ENCODE measurements at places on chromosomes 11 and 22. TPM values are rescaled to one million over a fixed set of nuclear protein-coding genes. Genes with fewer than 3 reads are reported as not detected.
A peak's percentile ranks its signal among the peaks of the same experiment; 100 is the strongest.

GRCh38 chr11:132683602-132684001, 848.7 kb downstream of the OPCML start:
- DNase-seq = peak; percentile 2

DNA sequence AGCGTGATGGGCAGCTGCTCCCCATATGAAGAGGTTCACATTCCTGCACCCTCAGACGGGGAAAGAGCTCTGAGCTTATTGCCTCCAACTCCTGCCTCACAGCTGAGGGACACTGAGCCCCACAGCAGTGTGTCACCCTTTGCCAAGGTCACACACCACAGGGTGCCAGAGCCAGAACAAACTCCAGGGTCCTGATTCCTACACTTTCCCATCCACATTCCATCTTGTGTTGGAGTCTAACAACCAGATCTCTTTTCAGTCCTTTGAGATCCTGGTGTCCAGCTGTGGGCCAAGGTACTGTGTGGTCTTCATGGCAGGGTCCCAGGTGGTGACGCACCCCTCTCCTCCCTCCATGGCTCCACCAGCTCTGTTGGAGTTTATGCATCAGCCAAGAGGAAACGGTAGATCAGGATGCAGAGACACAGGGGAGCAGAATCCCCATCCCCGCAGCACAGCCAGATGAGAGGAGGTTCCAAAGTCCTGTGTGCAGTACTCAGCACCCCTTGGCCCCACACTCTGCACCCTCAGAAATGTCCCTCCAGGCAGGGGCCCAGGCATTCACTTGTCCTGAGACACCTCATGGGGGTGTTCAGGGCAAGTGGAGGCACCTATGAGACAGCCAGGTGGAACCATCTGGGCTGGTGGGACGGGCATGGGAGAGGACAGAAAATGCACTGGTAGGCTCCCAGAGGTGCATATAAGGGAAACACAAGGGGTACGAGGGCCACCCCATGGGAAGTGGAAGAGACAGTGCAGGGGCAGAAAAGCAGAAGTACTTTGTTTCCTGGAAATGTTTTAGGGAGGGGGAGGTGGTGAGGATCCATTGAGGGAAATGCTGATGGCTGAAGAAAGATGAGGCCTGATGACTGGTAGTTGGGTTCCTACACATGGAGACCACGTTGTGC, 32.6 kb upstream of the GNAZ start:
- no peak for DNase-seq

GRCh38 chr11:133047771-133048115, 484.6 kb downstream of the OPCML start:
- no peak for DNase-seq

- no peak for DNase-seq
Measured at GRCh38 chr11:64597671-64598101, 6.7 kb downstream of the SLC22A12 start.

- no peak for DNase-seq
Measured at GRCh38 chr11:110859998-110860397, 147.8 kb upstream of the ARHGAP20 start.

DNA sequence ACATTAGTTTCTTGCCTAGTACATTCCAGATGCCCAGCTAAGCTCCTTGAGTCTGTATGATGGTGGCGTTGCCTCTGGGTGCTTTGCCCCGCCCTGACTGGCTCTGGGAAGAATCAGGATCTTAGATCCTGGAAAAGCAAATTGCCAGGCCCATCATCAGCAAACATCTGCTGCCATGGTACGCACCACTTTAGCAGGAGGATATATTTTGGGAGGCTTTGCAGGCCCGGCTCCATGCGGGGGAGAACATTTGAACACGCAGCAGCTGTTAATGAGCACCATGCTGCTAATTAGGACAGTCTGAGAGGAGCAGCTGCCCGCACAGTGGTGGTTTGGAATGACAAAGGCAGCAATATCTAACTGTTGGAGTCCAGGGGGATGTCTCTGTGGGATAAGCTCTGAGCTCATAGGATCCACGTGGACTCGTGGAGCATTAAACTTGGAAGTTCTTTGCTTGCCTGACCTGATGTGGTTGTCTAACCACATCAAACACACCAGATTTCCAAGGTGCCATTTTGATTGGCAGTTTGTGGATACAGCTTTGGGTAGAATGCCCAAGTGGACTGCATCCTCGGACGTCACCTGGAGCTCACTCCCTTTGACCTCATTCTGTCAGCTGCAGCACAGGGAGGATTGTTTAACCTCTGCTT, 217.0 kb upstream of the ZBED5 start:
- no peak for DNase-seq

DNA sequence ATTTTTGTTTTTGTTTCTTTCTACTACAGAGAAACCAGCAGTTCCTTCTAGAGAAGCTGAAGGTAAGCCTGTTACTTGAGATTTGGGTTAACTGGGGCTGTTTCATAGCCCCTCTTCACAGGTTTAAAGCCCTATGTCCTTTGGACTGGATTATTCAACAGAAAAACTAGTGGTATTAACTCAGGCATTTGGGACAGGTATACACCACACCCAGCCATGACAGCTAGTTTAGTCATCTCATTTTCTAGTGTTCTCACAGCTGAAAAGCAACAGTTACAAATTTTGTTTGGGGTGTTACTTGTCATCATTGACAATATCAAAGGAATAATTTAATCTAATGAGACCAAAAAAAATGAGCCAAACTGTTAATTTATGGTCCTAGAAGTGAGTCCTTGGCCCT, 14.0 kb downstream of the LAYN start:
- peak; percentile 38 for DNase-seq

DNA sequence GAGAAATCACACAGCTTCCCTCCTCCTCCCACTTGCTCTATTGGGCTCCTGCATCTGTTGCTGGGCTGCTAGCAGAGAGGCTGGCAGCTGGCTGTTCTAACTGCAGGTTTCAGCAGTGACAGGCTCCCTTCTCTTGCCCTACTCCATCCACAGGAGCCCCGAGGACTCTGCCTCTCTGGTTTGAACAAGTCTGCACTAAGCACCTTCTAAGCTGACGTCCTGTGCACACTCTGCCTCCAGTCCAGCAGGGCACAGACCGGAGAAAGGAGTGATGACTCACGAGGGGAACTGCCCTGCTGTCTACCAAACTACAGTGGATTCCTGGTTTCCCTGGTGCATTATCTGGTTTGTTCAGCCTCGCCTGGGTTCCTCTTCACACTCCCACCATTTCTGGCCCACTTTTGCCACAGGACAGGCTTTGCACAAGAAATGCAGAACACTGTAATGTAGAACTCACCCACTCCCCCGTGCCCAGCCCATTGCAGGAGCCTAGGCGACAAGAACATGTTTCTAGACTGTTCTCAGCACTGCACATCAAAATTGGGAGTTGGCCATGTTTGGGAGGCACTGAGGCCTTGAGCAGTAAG, 26.0 kb downstream of the IL10RA start:
- peak; percentile 49 for DNase-seq

- DNase-seq = no peak
Measured at GRCh38 chr22:31308181-31308580, 15.9 kb upstream of the PIK3IP1 start.

DNA sequence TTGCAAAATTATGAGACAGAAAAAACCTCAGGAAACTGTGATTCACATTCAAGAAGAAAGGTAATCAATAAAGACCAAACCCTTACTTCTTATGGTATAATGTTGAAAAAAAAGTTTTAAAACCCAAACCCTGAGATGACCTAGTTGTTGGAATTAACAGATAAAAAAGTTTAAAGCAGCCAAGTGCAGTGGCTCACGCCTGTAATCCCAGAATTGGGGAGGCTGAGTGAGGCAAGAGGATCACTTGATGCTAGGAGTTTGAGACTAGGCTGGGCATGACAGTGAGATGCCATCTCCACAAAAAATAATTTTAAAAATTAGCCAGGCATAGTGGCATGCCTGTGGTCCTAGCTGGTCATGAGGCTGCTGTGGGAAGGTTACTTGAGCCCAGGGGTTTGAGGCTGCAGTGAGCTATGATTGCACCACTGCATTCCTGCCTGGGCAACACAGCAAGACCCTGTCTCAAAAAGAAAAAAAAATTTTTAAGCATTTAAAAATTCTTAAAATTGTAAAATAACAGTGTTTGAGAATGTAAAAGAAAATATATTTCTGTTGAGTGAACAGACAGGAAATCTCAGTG, 85.1 kb downstream of the EFCAB6 start:
- DNase-seq = no peak

DNA sequence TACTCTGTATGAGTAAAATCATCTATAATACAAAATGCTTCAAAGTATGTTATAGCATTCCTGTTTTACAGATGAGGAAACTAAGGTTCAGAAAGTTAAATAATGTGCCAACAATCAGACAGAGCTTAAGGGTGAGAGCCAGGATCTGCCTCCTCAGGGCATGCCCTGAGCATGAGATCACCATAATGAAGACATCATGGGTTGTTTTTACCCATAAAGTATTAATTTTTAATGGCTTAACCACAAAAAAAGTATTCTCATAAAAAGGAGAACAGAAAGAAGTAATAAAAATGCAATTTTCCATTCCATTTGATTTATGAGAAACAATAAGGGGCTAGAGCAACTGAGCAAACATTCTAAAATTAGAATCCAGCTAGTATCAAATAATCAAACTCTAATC, 534.3 kb upstream of the ARHGAP42 start:
- no peak for DNase-seq

DNA sequence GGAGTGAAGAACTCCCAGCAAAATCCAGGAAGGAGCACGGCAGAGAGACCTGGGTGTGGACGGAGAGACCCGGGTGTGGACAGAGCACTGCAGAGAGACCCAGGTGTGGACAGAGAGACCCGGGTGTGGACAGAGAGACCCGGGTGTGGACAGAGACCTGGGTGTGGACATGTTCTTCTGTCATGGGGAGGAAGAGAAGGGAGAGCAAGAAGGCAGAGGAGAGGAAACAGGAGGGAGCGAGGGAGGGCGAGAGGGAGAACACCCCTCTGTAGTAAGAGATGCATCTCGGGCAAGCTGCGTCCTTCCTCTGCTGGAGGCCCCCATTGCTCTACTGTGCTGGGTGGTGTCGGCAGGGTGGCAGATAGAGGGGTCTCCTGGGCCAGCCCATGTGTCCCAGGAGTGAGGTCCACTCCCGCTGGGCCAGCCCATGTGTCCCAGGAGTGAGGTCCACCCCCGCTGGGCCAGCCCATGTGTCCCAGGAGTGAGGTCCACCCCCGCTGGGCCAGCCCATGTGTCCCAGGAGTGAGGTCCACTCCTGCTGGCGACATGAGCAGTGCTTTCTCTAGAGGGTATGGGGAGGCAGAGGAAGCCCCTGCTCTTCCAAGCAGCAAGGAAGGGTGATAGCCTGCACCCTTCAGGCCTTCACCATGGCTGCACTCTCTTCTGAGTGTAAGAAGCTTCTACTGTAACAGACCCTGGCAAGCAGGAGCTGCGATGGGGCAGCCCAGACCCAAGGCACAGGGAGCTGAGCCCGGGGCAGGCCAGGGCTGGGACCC, 934.2 kb downstream of the BRD1 start:
- DNase-seq = no peak

- DNase-seq = no peak
Measured at GRCh38 chr11:93623179-93623578, 38.3 kb upstream of the CEP295 start.

- peak; percentile 96 for DNase-seq
Measured at GRCh38 chr11:57778318-57779037, 16.9 kb downstream of the CTNND1 start.

DNA sequence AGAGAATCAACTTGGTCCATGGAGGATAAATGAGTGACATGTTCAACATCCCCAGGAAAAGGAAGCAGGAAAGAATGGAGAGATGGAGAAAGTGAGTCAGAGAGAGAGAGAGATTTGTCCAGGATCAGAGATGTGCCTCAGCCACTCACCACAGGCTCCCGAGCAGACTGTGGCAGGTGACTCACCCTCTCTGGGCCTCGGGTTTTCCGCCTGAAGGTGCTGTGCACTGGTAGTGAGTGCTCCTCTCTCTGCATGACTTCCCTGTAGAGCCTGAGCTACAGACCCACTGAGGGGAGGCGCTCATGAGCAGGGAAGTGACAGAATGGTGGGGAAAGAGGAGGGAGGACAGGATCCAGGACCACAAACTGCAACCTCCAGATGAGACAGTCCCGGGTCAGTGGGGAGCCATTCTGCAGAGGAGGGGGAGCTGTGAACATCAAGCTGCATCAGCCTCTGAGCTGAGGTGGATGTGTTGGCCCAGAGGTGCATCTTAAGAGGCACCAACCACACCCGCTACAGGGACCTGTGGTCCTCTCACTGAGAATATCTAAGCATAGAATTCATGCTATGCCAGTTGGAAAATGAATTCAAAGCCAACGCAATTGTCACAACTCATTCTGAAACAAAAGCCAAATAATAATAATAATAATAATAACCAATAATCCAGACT, 433.4 kb downstream of the BRD1 start:
- no peak for DNase-seq

- peak; percentile 68 for DNase-seq
Measured at GRCh38 chr22:39343259-39344045, 6.3 kb upstream of the SYNGR1 start.

DNA sequence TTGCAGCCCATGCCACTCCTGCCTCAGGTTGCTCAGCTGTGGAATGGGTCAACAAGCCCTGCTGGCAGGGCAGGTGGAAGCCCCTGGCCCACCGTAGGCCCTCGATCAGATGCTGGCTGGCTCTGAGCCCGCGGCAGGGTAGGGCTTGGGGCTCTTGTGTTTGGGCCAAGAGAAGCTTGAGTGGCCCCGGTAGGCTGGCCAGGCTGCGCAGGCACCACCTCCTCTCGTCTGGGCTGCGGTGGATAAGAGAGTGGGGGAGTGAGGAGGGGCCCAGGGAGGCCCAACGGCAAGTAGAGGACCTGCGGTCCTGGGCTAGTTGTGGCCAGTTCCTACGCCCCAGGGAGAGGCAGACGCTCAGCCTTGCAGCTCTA, 115.2 kb downstream of the CEP164 start:
- no peak for DNase-seq

- no peak for DNase-seq
Measured at GRCh38 chr11:126888115-126888712, 112.4 kb downstream of the KIRREL3 start.

GRCh38 chr11:27535103-27535502, 28.5 kb upstream of the LIN7C start:
- DNase-seq = no peak

- no peak for DNase-seq
Measured at GRCh38 chr11:117686711-117687110, 110.3 kb downstream of the DSCAML1 start.

DNA sequence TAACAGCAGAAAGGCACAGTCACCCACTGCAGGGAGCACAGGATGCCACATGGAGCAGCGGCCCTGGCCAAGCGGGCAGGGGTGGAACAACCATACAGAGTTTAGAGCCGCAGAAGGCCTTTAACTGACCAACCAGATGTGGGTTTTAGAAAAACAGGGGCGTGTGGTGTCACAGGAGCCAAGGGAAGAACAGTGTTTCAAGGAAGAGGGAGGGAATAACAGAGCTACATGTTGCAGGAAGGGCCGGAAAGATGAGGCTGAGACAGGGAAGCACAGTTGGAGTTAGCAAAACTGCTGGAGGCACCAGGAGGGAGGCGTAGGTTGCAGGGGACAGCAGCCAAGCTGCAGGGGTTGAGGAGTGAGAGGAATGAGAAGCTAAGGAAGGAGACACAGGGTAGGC, 7.8 kb upstream of the NAA40 start:
- DNase-seq = no peak

The TTLL12 gene
- total RNA-seq = 40.9 TPM

The NCR3LG1 gene
- 13.6 TPM for total RNA-seq

The UPK2 gene
- total RNA-seq = not detected

The FADD gene
- 44.1 TPM for total RNA-seq

The RAB38 gene
- total RNA-seq = 80.9 TPM

The APOL5 gene
- total RNA-seq = not detected

The SGSM1 gene
- total RNA-seq = 0.10 TPM

The RAPSN gene
- 0.51 TPM for total RNA-seq

The MMP27 gene
- not detected for total RNA-seq

The GDPD4 gene
- total RNA-seq = not detected

The ZNF214 gene
- 3.1 TPM for total RNA-seq

The GLYAT gene
- total RNA-seq = not detected

The OR2AT4 gene
- not detected for total RNA-seq
